HFF-Myc (cell line): ENCODE measurements at places on chromosomes 6 and 20.

GRCh38 chr20:43568706-43569105 lies 9.9 kb downstream of the SGK2 start:
- DNase-seq: no peak

DNA sequence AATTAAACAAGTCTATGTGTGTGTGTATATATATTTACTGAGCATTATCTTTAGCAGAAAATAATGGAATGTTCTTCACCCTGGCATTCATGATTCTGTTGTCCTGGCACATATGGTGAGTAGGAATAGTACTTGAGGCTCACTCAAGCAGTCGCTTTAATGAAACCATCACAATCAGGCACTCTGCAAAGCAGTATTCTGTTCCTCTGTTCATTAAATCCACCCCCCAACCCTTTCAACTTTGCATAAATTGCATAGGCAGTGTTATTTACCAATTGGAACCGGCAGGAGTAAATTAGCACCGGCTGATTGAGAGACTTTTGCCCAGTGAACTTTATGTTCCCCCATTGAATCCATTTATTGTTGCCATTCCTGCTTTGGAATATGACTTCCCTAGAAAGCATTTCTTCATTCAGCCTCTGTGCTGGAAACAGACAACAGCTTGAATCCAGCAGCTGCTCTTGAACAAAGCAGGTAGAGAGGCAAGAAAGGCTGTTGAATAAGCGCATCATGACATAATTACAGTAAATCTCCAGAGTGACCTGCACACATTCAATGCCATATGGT lies 268.0 kb upstream of the RNF217 start:
- DNase-seq: no peak

GRCh38 chr6:46419576-46420002 lies 71.7 kb downstream of the RCAN2 start:
- DNase-seq: no peak

- no peak for DNase-seq
These were observed 10.4 kb upstream of the CTCFL start for GRCh38 chr20:57535297-57535696.

DNA sequence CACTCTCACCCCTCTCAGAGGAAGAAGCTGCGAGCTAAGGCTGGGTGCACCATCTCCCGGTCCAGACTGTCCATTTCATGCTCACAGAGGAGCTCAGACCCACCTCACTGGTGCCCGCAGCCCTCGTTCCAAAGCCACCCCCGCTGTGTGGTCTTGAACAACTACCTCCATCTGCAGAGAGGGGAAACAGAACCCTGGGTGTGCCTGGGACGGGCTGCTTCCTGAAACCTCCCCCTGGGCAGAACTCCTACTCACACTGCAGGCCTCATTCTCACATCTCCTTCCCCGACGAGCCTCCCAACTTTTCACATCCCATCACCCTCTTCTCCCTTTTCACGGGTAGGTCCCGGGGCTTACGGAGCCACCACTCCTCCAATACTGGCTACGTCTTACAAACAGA lies 18.1 kb downstream of the PMEPA1 start:
- no peak for DNase-seq
